ENCODE measurements at places on chromosomes 16 and 17.

DNA sequence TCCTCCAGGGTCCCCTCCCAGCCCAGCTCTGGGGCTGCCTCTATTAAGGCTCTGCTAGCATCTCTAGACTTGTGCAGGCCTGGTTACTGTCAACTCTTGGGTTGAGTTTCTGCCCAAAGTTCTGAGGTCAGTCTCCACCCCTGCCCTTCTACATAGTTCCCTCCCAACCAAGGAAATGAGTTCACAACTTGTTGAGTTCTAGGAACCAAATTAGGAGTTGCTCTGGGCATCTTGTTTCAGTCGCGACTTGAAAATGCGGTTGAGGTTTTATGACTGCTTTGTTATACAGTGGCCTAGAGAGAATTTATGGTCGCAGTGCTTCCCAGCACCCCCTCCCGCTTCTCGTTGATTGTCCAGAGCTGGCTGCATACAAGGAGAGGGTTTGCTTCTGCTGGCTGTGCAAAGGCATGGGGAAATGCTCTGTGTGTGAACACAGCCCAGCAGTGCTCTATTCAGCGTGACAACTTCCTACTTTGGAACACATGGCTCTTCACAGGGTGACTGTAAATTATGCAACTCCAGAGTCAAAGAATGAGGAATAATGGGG lies 20.2 kb downstream of the GNAO1 start:
- no peak for DNase-seq

DNA sequence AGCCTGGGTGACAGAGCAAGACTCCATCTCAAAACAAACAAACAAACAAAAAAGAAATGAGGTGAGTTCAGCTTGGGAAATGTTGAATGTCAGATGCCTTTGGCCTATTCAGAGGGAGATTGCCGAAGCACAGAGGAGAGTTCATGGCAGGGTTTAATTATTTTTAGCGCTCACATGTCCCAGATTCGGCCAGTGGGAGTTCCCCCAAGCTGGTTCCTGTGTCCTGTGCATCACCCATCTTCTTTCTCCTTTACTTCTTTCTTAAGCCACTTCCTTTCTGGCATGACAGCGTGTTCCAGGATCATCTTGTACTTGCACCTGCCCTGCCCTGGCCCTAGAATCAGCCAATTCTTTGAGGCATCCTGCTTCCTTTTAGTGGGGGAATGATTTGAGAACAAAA lies 9.2 kb downstream of the MPV17L start:
- DNase-seq: no peak

GRCh38 chr17:77188084-77189066 lies 47.6 kb downstream of the SEC14L1 start:
- no peak for DNase-seq

DNA sequence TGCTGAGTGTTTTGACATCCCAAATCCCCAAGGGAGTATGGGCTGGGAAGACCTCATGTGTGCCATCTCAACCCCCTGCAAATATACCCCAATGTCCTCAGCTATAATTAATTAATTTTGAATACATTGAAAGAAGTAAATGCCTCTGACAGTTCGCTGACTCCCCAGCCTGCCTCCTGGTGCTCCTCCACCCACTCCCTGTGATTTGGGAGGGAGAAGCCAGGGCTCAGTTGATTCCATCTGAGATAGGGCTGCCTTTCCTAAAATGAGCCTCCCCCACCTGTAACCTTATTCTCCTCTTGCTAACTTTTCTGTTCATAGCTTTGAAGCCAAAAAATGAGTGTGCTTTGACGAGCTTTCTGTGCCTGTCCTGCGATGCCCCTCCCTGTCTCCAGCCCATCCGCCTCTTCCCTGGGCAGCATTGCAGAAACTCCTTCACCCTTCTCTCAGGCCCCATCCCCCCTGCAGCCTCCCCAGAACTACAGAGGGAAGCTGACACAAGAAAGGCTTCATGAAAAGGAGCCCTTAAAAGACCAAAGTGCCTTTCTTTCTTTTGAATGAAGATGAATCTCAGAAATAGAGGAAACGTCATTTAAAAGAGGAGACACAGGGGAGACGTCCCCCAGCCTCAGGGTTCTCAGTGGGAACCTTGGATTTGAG lies 70.3 kb downstream of the HLF start:
- no peak for DNase-seq

- DNase-seq: no peak
These were observed 110.1 kb upstream of the SMURF2 start for GRCh38 chr17:64771980-64772844.

DNA sequence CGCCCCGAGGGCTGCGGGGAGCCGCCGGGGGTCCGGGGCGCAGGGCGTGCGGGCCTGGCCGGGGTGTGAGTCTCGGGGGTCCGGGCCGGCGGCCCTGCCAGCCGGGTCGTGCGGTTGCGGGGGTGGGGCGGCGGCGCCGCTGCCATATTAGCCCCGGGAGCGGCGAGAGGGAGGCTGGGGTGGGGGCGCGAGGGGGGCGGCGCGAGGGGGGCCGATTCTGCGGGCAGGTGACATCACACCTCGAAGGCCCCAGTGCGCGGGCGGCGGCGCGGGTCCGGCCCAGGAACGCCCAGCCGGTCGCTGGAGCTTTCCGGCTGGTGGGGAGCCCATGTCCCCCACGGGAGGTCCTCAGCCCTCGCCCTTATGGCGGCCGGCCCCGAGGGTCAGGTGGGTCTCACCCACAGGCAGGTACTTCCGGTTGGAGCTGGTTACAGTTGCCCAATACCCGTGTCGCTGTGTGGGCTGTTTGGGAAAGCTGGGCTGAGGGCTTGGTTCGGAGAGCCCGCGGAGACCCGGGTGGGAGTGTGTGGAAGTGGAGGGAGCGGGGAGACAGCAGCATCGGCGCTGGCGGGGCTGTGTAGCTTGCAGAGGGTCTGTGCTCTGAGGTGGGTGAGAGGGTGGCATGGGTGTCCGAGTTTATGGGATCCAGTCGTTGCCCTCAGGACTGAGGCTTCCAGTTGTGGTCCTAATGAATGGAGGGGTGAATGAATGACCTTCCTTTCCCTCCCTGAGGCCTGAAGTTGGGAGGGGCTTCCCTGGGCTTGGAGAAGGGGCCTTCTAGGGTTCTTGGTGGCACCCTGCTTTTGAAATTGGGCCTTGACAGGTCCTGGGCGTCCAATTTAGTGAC lies 804 bp downstream of the ATP6V0C start:
- peak; percentile 61 for DNase-seq

DNA sequence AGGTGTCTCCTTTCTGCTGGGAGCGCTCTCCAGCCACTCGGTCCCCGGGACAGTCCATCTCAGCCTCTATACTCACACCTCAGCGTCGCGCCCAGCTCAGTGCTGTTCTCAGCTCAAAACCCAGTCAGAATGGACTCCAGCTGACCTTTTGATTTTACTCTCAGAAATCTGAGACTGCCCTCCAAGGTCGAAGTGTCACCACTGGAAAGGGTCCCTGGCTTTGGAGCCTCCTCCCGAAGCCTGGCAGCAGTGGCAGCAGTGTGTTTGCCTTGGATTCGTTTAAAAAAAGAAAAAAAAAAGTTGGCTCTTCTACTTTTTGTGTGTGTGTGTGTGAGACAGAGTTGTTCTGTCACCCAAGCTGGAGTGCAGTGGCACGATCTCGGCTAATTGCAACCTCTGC lies 10.4 kb downstream of the KLHL36 start:
- DNase-seq: no peak

- DNase-seq: no peak
These were observed 17.3 kb upstream of the AATK start for GRCh38 chr17:81183316-81183715.

DNA sequence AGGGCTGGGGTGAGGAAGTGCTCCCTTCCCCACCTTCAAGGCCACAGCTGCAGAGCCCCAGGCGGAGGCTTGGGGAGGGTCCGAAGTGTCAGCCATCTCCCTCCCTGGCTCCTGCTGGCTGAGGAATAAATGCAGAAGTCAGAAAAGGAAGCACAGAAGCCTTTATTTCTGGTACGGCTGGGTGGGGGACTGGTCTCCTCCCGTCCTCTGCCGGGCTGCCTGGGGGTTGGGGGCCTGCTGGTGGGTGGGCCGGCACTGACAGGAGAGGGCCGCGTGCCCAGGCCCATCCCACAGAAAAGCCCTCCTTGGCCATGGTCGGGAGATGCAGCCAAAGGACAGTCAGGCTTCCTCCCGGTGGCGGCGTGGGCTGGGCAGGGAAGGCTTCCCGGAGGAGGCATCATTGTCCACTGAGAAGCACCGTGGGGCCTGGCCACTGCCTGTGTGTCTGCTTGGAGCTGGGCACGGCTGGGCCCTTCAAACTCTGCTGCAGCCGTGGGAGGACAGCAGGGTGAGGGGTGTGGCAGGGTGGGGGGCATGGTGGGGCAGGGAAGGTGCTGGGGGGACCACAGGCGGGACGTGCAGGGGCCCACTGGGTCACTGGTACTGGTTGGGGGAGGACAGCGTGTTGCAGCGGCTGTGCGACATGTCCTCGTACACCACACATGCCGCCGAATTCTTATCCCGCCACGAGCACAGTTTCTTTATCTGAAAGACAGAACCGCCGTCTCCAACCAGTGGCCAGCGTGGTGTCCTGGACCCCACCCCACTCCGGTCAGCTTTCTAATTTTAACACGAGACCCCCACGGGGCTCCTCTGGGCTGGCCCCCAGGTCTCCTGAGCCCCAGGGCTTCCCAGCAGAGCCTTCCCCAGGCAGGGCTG lies 2.4 kb downstream of the CD7 start:
- no peak for DNase-seq

GRCh38 chr16:30904114-30904780 lies 7.8 kb downstream of the CTF1 start:
- DNase-seq: no peak

DNA sequence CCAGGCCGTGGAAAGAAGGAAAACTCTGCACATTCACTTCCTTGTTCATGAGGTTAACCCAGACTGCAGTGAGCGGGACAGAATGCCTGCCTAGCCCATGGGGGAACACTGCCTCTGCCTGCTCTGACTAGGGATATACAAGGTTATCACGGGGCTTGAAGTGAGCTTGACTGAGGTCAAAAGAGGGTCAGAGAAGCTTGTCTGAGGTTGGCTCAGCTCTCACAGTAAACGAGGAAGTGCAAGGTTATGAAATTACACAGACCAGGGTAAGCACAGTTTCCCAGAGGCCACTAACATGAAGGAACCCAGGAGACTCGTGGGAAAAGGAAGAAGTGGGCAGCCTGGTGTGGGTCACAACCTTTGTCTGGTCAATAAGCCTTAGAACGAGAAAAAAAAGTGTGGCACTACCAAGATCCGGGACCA lies 28.7 kb downstream of the HIC1 start:
- no peak for DNase-seq

DNA sequence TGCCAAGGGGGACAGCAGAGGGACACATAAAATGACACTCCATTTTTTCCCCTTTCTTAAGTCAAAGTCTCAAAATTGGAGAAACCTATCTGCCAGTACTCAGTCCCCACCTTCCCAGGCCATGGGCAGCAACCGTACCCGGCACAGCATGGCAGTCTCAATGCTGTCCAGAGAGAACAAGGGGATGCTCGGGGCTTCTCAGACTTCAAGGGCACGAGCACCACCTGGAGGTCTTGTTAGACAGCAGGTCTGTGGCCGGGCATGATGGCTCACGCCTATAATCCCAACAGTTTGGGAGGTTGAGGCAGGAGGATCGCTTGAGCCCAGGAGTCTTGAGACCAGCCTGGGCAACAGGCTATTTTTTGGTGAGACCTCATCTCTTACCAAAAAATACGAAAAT lies 3.2 kb downstream of the DNAH17 start:
- DNase-seq: peak; percentile 17

DNA sequence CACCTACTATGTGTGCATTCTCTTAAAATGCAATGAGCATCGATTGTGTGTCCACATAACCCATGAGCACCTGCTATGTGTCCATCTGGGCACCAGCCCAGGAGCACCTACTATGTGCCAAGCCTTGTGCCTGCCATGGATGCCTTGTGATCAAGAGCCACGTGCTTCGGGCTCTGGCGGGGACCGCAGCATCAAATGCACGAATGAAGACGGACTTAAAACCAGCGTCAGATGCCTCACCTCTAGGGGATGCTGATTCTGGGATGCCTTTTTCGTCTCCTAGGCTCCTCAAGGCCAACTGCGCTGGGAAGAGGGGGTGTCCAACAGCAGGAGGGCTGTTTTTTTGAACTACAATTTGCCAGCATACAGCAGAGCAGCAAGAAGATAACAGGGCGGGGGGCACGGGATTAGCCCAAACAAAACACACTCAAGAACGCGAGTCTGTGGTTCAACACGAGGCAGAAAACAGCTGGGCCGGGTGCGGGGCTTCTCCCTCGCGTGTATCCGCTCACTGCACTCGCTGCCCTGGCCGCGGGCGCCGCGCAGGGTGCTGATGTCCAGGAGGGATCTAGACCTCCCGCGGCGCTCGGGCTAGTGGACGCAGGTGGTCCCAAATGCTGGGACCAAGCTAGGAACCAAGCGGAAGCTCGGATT lies 1.2 kb upstream of the GLIS2 start:
- DNase-seq: no peak

GRCh38 chr17:61410141-61411010 lies 10.7 kb downstream of the TBX2 start:
- peak; percentile 83 for DNase-seq

GRCh38 chr16:89407282-89407924 lies 83.0 kb downstream of the ANKRD11 start:
- DNase-seq: no peak

- no peak for DNase-seq
These were observed 15.7 kb downstream of the CRLF3 start for GRCh38 chr17:30808785-30809286.

DNA sequence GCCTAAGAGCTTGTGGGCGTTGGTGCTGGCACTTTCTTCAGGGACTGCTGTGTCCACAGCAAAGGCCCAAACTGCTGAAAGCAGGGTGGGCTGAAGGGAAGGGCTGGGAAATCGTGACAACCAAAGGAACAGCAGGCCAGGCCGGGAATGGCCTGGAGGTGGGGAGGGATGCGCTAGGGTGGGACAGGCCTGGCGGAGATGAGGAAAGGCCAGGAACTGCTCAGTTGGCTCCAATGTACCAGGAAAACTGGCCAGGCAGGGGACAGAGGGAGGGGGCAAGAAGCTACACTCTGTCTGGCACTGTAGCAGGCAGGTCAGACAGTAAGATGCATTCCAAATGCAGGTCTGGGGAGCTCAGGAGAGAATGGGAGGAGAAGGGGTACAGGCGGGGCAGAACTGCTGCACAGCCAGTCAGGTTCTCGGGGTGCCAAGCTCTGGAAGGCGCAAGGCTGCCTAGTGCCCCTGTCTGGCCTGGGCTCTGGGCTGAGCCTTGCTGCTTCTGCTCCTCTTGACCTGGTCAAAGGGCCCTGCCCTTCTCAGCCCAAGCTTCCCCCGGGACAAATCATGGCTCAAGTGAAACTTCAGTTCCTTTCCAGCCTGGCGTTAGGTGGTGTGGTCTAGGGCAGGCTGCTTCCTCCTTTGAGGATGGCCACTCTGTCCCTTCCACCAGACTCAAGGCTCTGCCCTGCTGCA lies 7.3 kb downstream of the PNMT start:
- peak; percentile 9 for DNase-seq

DNA sequence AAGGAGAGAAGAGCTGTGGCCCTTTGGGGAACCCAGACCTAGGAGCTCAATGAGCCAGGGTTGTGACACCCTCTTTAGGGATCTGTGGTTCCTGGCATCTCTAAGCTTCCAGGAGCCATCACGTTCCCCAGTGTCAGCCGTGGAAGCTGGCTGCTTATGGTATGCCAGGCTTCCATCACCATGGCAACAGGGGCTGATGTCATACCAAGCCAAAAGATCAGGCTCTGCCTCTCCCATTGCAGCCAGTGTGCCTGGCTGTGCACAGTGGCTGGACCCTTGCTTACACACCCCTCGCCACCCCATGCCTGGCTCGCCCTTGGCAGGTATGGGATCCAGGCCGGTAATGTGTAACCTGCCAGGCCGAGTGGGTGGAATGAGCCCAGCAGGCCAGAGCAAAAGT lies 91.1 kb downstream of the SSH2 start:
- DNase-seq: no peak
